Upper lobe of left lung (tissue), 6 donors: ENCODE measurements at places on chromosomes 7 and 10. TPM values are rescaled to one million over a fixed set of nuclear protein-coding genes. Genes with fewer than 3 reads are reported as not detected.
A peak's percentile ranks its signal among the peaks of the same experiment; 100 is the strongest.

DNA sequence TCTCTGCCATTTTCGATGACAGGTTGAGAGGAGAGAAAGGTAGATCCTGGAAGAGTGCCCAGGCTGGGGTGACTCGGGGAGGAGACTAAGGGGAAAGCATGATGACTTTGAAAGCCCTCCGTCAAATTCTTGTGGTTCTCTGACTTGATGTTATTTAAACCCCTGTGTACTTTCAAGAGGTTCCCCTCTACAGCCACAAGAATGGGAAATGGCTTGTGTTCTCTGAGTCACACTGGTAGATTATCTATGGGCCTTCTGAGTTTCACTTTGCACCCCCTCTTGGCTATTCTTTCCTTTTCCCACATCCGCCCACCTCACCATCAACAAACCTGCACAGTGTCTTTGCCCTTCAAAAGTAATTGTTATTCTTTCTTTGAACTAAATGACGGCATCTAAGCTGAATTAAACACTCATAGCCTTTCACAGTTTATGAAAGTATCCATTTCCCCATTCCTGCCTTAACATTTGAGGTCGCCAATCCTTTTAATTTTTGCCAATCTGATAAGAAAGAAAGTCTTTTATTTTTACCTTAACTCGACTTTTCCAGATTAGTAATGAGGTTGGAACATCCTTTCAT, 24.1 kb downstream of the PRF1 start:
- H3K4me3 ChIP-seq = no peak overlapping the region
- no peaks in the 10 kb centered on the region for H3K36me3 ChIP-seq
- no peak for DNase-seq
- peaks cover 38% of the 10 kb centered on the region for H3K4me1 ChIP-seq

GRCh38 chr10:70913893-70914240, 25.5 kb upstream of the PCBD1 start:
- no peaks in the 10 kb centered on the region for H3K36me3 ChIP-seq
- no peak for DNase-seq
- no peaks in the 10 kb centered on the region for H3K4me1 ChIP-seq
- H3K4me3 ChIP-seq = no peak overlapping the region
- H3K27ac ChIP-seq = no peak overlapping the region
- H3K27me3 ChIP-seq = no peaks in the 10 kb centered on the region

GRCh38 chr7:98555403-98555802, 61.7 kb upstream of the NPTX2 start:
- H3K4me1 ChIP-seq = no peaks in the 10 kb centered on the region
- no peak overlapping the region for H3K4me3 ChIP-seq
- H3K27ac ChIP-seq = no peak overlapping the region
- no peaks in the 10 kb centered on the region for H3K36me3 ChIP-seq

GRCh38 chr7:25831062-25831691, 320.8 kb upstream of the NFE2L3 start:
- no peaks in the 10 kb centered on the region for H3K36me3 ChIP-seq
- no peak overlapping the region for H3K4me3 ChIP-seq
- no peak for DNase-seq
- no peaks in the 10 kb centered on the region for H3K4me1 ChIP-seq

DNA sequence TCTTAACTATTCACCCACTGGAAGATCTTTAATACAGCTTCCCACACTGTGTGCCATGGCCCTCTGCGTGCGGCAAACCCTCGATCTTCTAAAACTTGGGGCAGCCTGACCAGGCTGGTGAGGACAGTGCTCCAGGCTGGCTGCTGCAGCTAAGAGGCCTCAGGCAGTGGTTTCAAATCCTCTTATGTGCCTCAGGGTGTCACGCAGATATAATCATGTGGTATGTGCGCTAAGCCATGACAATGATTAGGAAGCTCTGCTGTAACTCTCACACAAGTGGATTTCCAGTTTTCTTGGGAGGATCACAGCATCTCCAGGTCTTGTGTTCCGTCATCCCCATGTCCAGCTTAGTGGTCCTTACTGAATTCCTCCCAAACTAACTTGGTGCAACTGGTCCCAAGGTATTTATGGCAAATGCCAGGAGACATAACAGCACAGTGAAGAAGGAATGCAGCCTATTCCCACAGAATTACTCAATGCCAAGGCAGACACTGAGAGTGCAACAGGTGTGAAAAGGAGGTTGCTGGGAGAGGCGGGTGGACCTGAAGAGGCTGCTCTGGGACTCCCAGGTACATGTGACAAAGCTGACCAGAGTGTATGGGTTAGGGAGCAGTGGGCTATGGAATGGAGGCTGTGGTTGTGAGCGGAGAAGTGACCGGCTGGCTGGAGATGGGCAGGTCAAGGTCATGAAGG, 2.3 kb downstream of the HPS1 start:
- H3K36me3 ChIP-seq = peaks cover 46% of the 10 kb centered on the region
- H3K27ac ChIP-seq = peak overlapping the region; percentile 37
- H3K27me3 ChIP-seq = no peaks in the 10 kb centered on the region

TMEM270 gene
- total RNA-seq = not detected

- H3K4me3 ChIP-seq = no peak overlapping the region
- no peak overlapping the region for H3K27ac ChIP-seq
- no peaks in the 10 kb centered on the region for H3K36me3 ChIP-seq
- H3K27me3 ChIP-seq = no peaks in the 10 kb centered on the region
These were observed 339.9 kb downstream of the CXCL12 start for GRCh38 chr10:44045020-44045419.
